ENCODE measurements at places on chromosomes 7 and 10.
A peak's percentile ranks its signal among the peaks of the same experiment; 100 is the strongest.

DNA sequence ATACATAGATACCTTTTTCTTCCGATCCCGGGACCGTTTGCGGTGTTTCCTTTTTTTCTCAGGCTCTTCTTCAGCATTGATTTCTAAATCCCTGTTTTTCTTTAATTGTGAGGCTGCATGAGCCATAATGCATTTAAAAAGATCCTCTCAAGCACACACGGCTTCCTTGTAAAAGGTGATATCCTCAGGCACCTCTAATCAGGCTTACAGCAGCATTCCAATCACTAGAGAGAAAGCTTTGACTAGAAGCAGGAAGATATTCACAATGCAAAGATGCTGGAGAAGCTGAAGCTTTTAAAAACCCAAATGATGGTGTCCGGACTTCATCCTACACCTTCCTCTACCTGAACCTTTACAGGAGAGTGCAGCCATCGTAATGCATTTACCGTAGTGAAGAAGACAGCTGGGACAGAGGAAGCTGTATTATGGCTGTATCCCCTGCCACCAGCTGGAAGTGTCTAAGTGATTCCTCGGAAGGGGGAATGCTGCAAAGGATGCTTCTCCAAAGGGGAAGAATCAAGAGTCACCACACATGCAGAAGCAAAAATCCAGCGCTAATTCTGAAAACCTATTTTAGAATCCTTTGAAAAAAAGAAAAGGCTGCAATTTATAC lies at the start of gene ANK3:
Gene ANK3 (minus strand): TSS at position 463 of the 613 bp plus-strand sequence. CDS start 337 bp downstream, at position 126.
- no peak for DNase-seq

DNA sequence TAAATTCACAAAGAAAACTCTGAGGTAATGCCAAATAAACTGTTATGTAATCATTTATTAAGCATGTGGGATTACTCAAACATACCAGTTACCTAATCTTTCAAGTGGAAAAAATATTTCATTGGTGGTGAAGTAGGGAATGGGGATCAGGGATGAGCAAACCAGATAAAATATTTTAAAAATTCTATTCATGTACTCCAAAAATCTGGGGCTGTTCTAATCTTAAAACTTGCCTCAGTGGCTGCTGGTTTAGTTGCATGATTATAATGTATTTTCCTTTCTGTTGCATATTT lies 19.5 kb downstream of the LMOD2 start:
- no peak for DNase-seq

- DNase-seq, result no peak
Measured at GRCh38 chr10:95755511-95756004, 405 bp upstream of the ENTPD1 start.

DNA sequence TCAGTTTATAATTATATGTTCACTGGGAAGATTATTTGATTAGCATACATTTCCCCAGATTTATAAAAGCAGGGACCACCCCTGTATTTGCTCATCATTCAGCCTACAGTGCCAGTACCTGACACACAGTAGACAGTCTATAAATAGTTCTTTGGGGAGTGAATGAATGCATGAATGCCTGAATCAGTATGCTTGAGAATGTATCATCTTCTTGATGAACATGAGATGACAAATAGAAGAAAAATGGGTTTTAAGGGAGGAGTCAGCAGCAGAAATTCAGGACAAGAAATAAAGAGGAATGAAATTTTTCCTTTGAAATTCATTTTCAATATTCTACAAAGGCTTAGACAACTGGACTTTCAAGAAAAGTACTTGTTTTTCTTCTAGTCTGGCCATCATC lies 295.8 kb upstream of the LRRTM3 start:
- no peak for DNase-seq

DNA sequence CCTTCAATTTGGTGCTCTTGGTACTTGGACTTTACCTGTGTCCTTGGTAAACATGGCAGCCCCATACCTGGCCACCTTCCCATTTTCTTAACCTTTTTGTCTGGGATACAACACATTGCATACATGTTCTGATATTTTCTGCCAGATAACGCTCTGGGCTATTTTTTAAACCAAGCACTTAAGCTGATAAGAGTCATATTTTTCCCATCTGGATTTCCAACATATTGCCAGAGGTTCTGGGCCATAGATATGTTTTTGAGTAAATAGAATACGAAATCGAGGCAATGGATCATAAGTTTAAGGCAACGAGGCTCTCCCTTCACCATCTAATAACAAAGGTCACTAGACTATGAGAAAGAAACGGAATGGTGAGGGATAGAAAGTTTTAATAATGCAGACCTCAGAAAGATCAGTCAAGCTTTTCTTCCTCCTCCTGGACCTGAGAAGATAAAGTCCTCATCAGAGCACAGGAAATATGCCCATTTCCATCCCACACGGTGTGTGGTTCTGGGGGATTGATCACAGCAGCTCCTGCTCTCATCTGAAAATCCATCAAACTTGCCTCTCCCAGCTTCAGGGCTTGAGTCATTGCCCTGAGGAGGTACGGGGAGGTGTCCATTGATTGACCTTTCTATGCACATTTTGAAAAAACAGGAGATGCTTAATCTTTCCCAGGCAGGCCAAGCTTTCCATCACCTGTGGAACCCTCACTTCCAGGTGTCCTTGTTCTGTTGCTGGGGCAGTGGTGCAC lies 257.2 kb downstream of the GFRA1 start:
- DNase-seq, result no peak

- DNase-seq, result no peak
Measured at GRCh38 chr7:135100856-135101255, 47.0 kb upstream of the TMEM140 start.

GRCh38 chr7:106795877-106796231 lies 69.2 kb upstream of the PIK3CG start:
- no peak for DNase-seq

DNA sequence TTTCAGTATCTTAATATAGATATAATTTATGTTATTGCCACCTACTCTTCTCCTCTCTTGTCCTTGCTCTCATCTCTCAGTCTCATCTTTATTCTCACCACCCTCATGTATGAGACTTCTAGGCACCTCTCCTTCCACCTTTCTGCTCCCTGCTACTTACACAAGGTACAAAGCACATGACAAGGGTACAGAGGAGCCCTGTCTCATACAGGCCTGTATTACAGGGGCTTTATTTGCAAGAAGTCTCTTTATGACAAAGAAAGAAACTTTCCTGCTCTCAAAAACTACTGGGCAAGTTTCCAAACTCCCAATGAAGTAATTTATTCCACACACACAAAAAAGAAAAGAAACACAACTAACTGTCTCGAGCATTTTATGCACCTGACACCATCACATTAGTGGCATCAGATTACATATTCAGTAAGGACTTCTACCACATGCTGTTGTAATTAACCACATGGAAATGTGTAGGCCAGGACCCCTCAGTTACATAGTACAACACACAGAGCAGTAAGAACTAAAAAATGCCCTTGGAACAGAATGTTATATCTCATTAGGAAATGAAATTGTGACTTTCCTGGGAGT lies 253.1 kb downstream of the FZD1 start:
- no peak for DNase-seq

- DNase-seq, result no peak
Measured at GRCh38 chr10:93495654-93496321, 624 bp upstream of the CEP55 start.

DNA sequence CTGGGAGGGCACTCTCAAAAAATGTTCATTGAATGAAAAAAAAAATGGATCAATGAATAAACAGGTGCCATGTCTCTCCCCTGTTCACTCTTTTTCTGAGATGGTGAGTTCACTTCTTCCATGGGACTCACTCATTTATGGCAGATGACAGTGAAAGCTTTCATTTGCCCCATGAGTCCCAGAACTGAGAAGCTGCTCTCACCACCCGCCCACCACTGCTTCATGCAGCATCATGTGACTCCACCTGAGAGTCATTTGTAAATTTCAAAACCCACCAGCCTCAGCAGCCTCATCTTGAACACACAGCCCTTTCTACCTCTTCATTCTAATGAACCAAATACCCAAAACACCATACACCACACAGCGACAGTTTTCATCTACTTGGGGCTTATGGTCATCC lies 64.9 kb downstream of the SCRN1 start:
- DNase-seq, result peak; percentile 18

- DNase-seq, result no peak
Measured at GRCh38 chr10:110772454-110773025, 99.2 kb upstream of the PDCD4 start.

GRCh38 chr10:111261081-111261615 lies 184.3 kb downstream of the ADRA2A start:
- DNase-seq, result no peak

DNA sequence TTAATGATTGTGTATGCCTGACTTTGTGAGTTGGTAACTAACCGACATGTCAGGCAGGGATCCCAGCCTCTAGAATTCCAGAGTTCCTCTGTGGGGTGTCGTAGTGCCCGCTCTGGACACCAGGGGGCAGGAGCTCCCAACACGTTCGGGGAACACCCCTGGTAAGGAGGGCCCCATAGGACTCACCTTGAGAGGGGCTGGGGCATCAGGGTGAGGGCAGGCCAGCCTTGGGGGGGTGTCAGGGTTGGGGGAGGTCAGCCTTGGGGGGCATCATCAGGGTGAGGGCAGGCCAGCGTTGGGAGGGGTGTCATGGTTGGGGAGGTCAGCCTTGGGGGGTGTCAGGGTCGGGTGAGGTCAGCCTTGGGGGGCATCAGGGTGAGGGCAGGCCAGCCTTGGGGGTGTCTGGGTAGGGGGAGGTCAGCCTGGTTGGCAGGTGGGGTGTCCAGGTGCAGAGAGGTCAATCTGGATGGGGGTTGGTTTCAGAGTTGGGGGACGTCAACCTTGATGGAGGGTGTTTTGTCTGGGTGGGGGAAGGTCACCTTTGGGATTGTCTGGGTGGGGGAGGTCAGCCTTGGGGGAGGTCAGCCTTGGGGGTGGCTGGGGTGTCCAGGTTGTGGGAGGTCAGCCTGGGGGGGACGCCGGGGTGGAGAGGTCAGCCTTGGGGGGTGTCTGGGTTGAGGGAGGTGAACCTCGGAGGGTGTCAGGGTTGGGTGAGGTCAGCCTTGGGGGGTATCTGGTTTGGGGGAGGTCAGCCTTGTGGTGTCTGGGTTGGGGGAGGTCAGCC lies 45.6 kb upstream of the SUN1 start:
- DNase-seq, result peak; percentile 50

- no peak for DNase-seq
Measured at GRCh38 chr7:21566094-21566493, 23.3 kb downstream of the DNAH11 start.

DNA sequence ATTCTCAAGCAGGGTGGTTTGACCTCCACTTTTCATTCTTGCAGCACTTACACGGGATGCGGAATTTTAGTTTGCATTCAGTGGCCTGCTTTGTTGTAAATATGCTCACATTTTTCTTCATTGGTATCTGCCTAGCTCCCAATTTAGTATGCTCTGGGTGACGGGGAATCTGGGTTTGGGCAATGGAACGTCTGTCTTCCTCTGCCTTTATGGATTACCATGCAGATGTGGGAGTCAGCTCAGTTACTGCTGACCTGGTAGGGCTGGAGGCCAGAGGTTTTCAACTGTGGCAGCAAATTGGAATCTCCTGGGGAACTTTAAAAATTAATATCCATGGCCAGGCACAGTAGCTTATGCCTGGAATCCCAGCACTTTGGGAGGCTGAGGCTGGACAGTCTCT lies 161.6 kb downstream of the CAMK1D start:
- no peak for DNase-seq

GRCh38 chr7:2521952-2522591 lies 2.5 kb downstream of the LFNG start:
- DNase-seq, result peak; percentile 65

- no peak for DNase-seq
Measured at GRCh38 chr10:104345941-104346340, 7.7 kb upstream of the ITPRIP start.

GRCh38 chr10:69677985-69678654 lies 48.1 kb downstream of the FAM241B start:
- no peak for DNase-seq
